Neural progenitor cell (in vitro differentiated cells): ENCODE measurements at places on chromosomes 5 and 9.

DNA sequence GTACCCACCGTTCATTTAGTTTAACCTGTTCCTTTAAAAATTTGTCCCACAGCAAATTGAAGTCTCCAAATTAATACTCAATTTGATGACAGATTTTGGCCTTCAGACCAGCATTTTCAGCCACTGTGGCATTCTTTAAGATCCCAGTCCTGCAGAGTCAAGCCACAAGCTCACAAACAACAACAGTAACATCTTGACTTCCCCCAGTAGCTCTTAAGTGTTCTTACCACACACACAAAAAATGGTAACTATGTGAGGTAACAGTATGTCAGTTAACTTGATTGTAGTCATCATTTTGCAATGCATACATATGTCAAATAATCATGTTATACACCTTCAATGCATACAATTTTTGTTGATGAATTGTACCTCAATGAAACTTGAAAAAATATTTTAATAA, 247.9 kb downstream of the LURAP1L start:
- no peak overlapping the region for H3K4me3 ChIP-seq
- no peak overlapping the region for H3K27ac ChIP-seq
- no peaks in the 10 kb centered on the region for H3K27me3 ChIP-seq
- DNase-seq: no peak

DNA sequence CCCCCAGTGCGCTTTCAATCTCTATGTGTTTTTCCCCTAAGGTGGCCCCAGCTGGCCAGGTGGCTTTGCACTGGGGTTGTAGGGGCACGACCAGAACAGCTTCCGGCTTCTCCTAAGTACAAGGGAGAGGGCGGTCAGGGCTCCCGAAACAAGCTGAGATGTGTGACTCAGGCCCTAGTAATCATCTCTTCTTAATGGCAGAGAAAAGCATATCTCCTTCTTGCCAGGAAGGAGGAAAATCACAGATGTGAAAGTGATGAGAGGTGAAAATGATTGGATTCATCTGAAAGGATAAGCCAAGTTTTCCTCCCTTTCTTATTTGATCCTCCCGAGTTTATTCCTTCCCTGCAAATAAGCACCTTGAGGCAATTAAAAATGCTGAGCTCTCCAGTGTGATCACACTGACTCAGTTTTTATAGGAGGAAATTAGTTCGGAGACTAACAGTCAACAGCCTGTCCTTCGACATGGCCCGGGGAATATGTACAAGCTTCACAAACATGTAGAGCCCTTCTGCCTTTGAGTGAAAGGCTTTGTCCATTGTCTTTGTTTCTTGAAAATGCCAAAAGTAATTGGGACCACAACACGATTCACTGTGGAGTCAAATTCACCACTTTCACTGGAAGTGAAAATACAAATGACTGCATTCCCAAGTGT, 514.8 kb downstream of the PSAT1 start:
- H3K36me3 ChIP-seq: no peaks in the 10 kb centered on the region
- no peak overlapping the region for H3K4me3 ChIP-seq
- no peaks in the 10 kb centered on the region for H3K27me3 ChIP-seq
- peak overlapping the region; percentile 74 for H3K27ac ChIP-seq

- no peak for DNase-seq
- H3K27me3 ChIP-seq: no peaks in the 10 kb centered on the region
- H3K4me3 ChIP-seq: no peak overlapping the region
- H3K27ac ChIP-seq: no peak overlapping the region
- no peaks in the 10 kb centered on the region for H3K36me3 ChIP-seq
- no peaks in the 10 kb centered on the region for H3K4me1 ChIP-seq
Observed at GRCh38 chr5:94759022-94759421, 140.6 kb downstream of the SLF1 start.

DNA sequence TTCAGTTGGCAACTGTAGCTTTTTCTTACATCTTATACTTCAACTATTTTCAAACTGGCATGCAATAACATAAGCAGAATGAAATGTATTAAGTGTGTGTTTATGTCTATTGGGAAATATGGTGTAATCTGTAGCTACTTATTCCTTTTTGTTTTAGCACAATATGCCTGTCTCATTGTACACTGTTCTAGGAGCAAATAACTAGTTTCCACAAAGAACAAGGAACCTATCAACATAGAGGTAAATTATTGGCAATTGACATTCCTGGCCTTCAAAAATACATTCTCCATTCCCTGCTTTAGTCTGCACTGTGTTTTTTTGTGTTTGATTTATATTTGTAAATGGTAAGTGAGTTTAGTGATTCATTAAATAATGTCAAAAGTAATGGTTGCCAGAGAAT, 75.7 kb downstream of the FBXL7 start:
- no peak overlapping the region for H3K27ac ChIP-seq
- H3K36me3 ChIP-seq: no peaks in the 10 kb centered on the region
- H3K4me3 ChIP-seq: no peak overlapping the region
- H3K4me1 ChIP-seq: peaks cover 8% of the 10 kb centered on the region
- DNase-seq: no peak
- H3K27me3 ChIP-seq: no peaks in the 10 kb centered on the region

DNA sequence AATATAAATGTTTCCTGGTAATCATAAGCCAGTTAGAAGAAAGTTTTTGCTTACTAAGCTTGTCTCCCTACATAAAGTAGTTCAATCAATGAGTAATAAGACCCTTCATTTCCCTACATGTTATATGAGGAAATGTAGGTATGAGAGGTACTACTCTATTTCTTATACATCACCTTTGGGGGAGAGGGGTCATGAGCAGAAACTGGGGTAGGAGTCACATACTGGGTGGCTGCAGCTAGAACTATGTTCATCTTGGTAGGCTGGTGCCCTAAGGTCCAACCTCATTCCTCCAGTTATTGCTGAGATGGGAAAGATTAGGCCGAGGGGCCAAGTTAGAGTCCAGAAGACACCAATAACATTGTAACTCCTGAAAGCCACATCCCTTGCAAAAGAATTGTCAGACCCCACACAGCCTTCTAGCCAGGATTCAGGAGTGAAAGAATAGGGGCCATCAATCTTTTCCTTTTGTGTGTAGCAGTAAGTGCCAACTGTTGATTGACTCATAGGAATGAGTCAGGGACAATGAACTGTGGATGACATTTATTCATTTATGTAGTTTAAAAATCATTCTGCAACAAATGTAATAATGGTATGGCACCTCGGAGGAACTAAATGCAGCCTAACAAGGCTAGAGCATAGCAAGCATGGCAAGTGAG, 21.6 kb upstream of the SREK1 start:
- no peaks in the 10 kb centered on the region for H3K27me3 ChIP-seq
- H3K36me3 ChIP-seq: no peaks in the 10 kb centered on the region
- H3K4me3 ChIP-seq: no peak overlapping the region
- no peaks in the 10 kb centered on the region for H3K4me1 ChIP-seq
- DNase-seq: no peak

DNA sequence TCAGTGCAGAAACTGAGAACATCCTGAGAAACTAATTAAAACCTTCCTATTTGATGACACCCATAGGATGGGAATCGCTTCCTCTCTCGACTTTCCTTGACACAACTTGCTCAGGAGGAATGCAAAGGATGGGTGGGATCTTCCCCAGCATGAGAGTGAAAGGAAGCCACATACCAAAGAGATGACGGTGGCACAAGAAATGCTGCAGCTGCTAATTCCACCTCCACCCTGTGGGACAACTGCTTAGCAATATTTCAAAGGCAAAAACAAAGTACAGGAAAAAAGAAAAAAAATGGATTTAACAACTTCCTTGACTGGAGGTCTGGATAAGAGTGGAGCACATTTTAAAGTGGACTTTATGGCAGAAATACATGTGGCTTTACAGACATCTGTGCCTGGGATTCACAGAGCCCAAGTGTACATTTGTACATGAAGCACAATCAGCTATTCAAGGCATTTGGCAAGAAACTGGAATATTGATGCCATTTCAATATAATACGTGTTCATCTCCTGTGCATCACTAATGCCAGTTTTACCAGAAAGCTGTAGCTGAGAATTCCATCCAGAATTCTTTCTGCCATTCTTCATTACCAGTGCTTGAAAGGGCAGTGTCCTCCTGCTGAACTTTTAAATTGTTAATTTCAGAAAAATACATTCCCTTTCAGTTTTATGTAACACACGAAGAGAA, 359.2 kb upstream of the ACTBL2 start:
- peak; percentile 62 for DNase-seq
- H3K27ac ChIP-seq: no peak overlapping the region
- no peaks in the 10 kb centered on the region for H3K36me3 ChIP-seq
- no peaks in the 10 kb centered on the region for H3K27me3 ChIP-seq
- H3K4me1 ChIP-seq: peaks cover 15% of the 10 kb centered on the region

DNA sequence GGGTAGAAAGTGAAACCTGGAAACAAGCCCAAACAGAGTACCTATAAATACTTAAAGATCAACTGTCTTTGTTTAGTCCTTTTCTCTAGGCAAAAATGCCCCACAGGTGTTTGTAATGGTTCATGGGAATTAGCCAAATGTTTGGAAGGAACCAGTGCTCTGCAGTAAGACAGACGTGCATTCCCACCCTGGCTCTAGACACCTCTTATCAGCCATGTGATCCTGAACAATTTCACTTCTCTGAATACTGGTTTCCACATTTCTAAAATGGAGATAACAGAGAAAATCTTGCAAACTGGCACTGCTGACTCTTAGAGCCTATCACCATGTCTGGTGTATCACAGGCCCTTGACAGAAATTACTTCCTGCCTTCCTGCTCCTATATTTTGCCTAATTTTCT, 30.0 kb downstream of the GLIS3 start:
- DNase-seq: no peak
- no peaks in the 10 kb centered on the region for H3K4me1 ChIP-seq
- no peak overlapping the region for H3K4me3 ChIP-seq

- H3K36me3 ChIP-seq: no peaks in the 10 kb centered on the region
- H3K27ac ChIP-seq: no peak overlapping the region
- H3K4me3 ChIP-seq: no peak overlapping the region
- H3K27me3 ChIP-seq: no peaks in the 10 kb centered on the region
Observed at GRCh38 chr5:158178535-158178934, 319.6 kb upstream of the CLINT1 start.

DNA sequence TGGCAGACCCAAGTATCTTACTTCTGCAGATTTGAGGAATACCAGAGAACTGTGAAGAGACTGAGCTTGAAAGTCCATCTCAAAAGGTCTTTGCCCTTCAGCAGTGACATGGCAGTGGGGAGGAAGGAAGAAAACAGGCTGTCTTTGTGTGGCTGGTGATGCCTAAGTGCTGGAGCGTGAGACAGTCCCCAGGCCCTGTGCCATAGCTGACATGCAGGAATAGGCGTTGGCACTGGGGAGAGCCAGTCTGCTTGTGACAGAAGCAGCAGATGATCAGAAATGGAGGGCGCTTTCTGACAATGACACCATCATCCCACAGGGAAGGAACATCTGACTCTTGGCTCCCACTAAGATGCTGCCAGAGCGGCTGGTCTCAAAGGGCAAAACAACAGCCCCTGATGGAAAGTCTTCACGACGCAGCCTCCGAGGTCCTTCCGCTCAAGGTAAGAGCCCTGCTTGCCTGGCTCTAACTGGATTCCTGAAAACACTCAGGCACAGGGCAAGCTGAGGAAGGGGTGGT, 15.5 kb upstream of the GLRX start:
- H3K4me3 ChIP-seq: no peak overlapping the region
- peaks cover 17% of the 10 kb centered on the region for H3K27me3 ChIP-seq
- H3K27ac ChIP-seq: no peak overlapping the region
- H3K36me3 ChIP-seq: no peaks in the 10 kb centered on the region
- no peak for DNase-seq
- no peaks in the 10 kb centered on the region for H3K4me1 ChIP-seq

- H3K4me3 ChIP-seq: no peak overlapping the region
- no peaks in the 10 kb centered on the region for H3K36me3 ChIP-seq
- H3K27me3 ChIP-seq: peaks cover 37% of the 10 kb centered on the region
- no peak for DNase-seq
Observed at GRCh38 chr9:22374051-22374450, 72.6 kb upstream of the DMRTA1 start.

- peaks cover 3% of the 10 kb centered on the region for H3K4me1 ChIP-seq
- no peaks in the 10 kb centered on the region for H3K27me3 ChIP-seq
- DNase-seq: peak; percentile 39
- H3K4me3 ChIP-seq: no peak overlapping the region
- no peaks in the 10 kb centered on the region for H3K36me3 ChIP-seq
- no peak overlapping the region for H3K27ac ChIP-seq
Observed at GRCh38 chr9:34346873-34347799, 17.8 kb downstream of the NUDT2 start.
